ENCODE measurements at places on chromosomes 6 and 20.

DNA sequence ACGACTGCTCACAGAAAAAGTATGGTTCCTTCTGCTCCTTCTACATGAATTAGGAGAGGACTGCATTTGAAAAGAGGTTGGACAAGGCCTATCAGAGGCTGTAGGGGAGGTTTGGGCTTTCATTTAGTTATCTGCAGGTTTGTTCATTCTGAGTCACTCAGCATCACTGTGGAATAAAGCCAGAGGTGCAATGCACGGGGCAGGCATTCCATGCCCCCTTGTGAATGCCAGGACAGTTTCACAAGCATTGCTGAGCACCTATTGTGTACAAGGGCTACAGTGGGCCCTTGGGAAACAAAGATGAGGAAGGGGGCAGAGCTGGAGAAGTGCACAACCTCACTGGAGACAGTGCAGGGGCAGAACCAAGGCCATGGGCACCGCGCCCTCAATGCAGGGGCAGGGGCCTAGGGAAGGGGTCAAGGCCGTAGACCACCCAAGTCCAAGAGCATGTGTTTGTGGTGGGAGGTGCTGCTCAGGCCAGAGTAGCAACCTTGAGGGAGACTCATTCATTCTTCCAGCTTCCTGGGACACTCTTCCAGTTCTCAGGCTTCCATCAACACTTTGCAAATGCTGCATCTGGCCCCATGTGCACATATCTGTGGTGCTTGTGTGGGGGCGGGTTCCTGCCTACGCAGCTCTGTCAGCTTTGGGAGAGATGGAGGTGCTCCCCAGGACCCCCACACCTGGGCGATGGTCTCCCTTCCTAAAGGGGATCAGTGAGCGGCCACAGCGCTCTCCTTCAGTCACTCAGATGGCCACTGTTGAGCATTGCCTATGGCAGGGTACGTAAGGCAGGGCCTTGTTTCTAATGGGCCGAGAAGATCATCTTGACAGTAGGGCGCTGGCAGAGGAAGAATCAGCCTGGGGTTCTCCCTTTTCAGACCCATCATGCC is 204.5 kb downstream of the SYNDIG1 start:
- DNase-seq, result no peak

GRCh38 chr6:170371588-170371987 is 65.0 kb downstream of the FAM120B start:
- DNase-seq, result peak; percentile 41

DNA sequence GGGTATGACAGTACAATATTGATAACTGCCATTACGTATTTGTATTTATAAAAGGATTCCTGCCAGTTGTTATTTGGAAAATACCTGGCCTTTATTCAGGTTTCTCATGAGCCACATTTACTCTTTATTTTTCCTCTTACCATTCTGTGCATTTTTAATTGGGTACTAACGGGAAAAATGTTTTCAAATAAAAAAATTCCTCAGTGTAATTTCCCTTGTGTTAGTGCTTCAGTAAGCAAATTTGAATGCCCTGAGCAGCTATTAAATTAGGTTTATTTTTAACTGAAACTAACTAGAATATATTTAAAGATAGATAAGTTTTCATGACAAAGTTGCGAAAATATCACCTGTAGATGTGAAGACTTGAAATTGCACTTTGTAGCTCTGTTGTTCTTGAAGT is 146.0 kb downstream of the PTCHD4 start:
- DNase-seq, result no peak

GRCh38 chr6:12203001-12203400 is 87.2 kb upstream of the EDN1 start:
- DNase-seq, result no peak

DNA sequence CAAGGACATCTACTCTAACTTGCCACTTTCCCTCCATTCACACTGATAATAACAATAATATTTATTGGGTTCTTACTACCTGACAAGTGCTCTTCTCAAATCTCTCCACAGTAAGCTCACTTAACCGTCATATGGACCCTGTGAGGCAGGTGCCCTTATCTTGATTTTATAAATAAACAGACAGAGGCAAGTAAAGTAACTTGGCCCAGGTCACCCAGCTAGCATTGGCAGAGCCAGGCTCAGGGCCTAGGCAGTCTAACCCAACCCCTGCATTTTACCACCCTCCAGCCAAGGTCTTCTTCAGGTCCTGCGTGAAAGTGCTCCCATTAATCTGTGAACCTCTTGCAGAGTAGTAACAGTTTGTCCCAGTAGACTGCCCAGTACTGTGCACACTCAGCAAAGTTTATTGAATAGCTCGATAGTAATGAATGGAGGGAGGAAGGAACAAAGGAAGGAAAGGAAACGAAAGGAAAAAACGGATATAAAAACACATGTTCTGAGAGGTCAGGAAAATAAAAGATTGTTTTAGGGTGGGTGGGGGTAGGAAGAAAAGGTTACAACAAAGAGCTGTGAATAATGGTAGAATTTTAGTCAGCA is 17.0 kb upstream of the STX11 start:
- peak; percentile 60 for DNase-seq

- DNase-seq, result no peak
Observed at GRCh38 chr20:19996917-19997316, 20.2 kb upstream of the NAA20 start.

- peak; percentile 69 for DNase-seq
Observed at GRCh38 chr6:136920216-136920615, 1.9 kb upstream of the SLC35D3 start.

DNA sequence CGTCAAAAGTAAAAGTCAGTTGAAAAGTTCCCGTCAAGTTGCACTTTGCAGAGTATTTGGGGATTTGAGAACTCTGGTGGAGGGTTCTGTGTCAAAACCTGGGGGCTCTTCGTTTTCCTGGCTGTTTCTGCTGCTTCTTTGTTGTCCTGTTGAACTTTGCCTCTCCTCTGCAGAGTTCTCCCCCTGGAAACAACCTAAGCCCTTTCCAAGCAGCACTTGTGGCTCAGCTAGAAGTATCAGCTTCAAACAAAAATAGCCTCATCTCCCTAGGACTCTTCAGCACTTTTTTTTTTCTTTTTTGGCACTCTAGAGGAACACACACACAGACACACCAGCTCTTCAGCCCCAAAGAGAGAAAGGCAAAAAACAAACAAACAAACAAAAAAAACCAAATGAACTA is at the start of gene TRDN:
TRDN (minus strand) TSS at position 169 of the 400 bp plus-strand sequence. CDS start 175 bp downstream, outside the sequence.
- no peak for DNase-seq

GRCh38 chr6:114342826-114343781 is at the start of gene HS3ST5:
HS3ST5 (minus strand) TSS chr6:114343023; CDS start chr6:114062845, 280,178 bp downstream.
- peak; percentile 79 for DNase-seq

DNA sequence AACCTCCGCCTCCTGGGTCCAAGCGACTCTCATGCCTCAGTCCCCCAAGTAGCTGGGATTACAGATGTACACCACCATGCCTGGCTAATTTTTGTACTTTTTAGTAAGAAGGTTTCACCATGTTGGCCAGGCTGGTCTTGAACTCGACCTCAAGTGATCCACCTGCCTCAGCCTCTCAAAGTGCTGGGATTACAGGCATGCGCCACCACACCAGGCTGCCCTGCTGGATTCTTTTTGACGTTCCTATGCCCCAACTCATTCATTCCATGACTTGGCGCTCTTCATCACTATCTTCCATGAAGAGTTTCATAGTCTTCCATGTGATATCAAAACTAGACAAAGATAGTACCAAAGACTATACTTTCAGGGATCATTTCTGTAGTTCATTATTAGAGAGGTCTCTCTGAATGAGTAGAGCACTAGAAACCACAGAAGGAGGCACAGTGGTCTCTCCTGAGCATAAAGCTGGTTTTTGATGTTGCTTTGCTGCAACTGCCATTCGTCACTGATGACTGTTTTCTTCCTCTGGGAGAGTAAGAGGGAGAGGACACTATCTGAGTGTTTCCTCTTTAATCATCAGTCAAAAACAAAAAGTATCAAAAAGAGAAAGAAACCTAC is 23.5 kb downstream of the DNAAF9 start:
- DNase-seq, result no peak

GRCh38 chr6:87095087-87095509 is at the start of gene CGA:
CGA (minus strand) TSS chr6:87095106; CDS start chr6:87088200, 6,906 bp downstream.
- DNase-seq, result no peak

DNA sequence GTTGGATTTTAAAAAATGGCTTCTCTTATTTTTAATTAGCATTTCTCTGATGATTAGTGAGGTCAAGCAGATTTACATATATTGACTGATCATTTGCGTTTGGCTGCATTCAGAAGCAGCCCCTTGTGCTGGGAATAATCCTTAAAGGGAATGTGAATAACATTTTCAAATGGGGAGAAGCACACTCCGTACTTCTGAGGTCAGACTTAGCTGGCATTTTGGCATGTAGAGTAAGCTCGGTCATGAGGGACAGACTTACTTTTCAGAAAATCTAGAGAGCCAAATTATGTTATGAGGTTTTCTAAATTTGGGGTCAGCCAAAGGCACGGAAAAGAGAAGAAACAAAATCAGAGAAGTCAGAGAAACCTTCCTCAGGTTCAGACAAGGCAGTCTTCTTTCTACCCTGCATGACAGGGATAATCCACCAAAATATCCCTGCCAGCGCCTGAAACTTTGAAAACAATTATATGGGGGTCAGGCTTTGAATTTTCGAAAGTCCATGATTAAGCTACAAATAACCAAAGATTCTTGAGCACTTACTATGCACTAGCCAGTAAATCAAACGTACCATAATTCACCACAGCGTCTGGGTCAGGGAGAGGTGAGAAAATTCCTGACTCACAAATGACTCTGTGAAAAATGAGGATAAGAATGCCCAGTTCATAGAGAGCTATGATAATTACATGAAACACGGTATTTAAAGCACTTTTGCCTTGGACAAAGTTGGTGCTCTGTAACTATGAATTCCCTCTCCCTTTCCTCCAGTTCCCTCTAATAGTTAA is 44.9 kb downstream of the ADAT2 start:
- DNase-seq, result no peak

DNA sequence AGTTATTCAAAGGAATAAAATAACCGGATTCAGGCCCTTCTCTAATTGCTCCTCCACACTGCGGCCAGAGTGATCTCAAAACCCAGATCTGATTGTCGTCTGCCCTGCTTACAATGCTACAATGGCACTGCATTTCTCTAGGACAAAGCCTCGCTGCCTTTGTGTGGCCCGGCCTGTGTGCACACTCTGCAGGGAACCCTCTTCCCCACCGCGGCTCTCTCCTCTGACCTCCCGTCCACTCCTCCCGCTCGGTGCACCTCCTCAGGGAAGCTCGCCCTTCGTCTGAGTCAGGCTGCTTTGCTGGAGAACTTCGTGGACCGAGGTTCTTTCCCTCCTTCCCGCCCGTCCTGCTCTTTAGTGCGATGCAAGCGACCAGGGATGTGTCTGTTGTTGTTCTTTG is 101.6 kb upstream of the SNX9 start:
- DNase-seq, result peak; percentile 16

- DNase-seq, result no peak
Observed at GRCh38 chr6:147970970-147971369, 371.7 kb upstream of the SASH1 start.

DNA sequence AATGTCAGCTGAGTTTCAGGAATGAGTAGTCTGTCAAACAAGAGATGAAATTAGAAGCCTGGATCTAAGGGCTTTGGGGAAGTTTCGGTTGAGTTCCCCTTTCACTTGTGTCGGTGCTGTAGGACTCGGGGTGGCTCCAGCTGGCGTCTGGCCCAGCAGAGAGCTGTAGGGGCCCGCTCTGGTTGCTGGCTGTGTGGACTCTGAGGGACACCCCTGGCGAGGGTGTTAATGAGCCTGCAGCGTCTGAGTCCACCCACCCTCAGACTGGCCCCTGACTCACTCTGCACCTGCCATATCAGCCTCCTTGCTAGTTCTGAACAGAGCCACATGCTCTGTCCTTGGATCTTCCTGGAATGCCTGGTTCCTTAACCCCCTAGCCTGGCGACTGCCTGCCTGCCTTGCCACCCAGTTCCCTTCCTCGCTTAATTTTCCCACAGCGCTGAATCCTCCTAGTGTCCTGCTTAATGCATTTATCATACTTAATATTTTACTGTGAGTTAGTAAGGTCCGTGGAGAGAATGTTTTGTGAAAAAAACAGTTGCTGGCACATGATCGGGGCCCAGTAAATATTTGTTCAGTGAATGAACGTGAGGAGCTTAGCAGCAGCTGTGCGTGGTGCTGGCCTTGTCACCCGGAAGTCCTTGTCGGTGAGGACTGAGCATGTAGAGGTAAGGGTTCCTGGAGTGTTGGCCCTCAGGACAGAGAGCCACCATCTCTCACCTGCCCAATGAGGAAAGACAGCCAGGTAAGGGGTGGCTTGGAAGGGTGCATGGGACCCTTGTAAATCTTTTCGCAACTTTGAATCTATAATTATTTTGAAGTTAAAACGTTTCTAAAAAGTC is 1.6 kb downstream of the DNAJC5 start:
- DNase-seq, result peak; percentile 89

GRCh38 chr6:147642458-147642857 is 134.0 kb downstream of the SAMD5 start:
- no peak for DNase-seq

GRCh38 chr6:161273274-161273751 is 548 bp downstream of the AGPAT4 start:
- no peak for DNase-seq

DNA sequence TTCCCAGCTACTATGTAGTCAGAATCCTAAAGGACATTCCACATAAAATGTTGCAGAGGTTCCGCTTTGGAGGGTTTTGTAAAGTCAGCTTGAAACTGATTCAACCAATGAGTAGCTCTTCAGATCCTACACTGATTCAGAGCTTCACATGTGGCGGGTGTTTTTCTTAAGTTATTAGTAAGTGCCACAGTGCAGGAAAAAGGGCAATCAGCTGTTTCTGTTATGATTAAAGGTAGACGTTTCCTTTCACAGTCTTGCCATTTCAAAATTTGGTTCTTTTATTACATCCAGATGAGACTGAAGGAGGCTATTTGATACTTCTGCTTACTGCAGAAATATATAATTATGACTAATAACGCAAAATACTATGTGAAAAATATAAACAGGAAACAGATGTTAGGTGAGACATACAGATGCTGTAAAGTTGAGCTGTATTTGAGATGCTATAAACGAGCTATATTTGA is 443.9 kb downstream of the CDKAL1 start:
- DNase-seq, result no peak

- DNase-seq, result no peak
Observed at GRCh38 chr6:142421285-142422117, 119.7 kb downstream of the ADGRG6 start.

- no peak for DNase-seq
Observed at GRCh38 chr6:111602481-111603011, 3.1 kb downstream of the TRAF3IP2 start.

- peak; percentile 66 for DNase-seq
Observed at GRCh38 chr20:25148181-25148981, 47.1 kb upstream of the ENTPD6 start.

- DNase-seq, result no peak
Observed at GRCh38 chr6:93749191-93749590, 329.8 kb upstream of the EPHA7 start.

- DNase-seq, result peak; percentile 68
Observed at GRCh38 chr6:13303668-13304017, 24.7 kb downstream of the TBC1D7 start.

DNA sequence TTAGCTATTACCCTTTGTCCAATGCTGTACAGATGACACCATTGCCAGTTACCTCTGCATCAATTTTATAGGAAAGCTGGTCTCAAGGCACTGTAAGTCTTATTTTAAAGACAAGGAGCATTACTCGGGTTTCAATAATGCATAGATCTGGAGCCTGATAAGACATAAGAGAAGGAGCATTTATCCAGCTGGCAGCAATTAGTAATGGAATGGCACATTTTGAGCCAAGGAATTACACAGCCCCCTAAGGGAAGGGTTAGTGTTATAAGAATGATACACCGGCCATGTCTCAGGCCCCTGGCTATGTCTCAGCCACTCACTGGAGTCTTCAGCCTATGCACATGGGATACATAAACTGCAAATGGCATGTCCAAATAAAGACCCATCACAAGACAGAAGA is 23.1 kb upstream of the TMEM242 start:
- no peak for DNase-seq
